ENCODE measurements at places on chromosomes 11 and 22. TPM values are rescaled to one million over a fixed set of nuclear protein-coding genes. Genes with fewer than 3 reads are reported as not detected.

TREH gene
- total RNA-seq = not detected

PRPF19 gene
- total RNA-seq = 66.8 TPM

RTN4RL2 gene
- total RNA-seq = 2.7 TPM

BRSK2 gene
- not detected for total RNA-seq

ADORA2A gene
- 0.44 TPM for total RNA-seq

LRRC10B gene
- total RNA-seq = not detected

APOBEC3G gene
- 9.9 TPM for total RNA-seq

BLID gene
- total RNA-seq = 1.2 TPM

GGTLC3 gene
- total RNA-seq = not detected

KRTAP5-1 gene
- not detected for total RNA-seq

TRPC6 gene
- total RNA-seq = 0.06 TPM

EXT2 gene
- total RNA-seq = 71.8 TPM

APOL1 gene
- total RNA-seq = 17.5 TPM

LARGE2 gene
- not detected for total RNA-seq

OR51I1 gene
- not detected for total RNA-seq

MUC6 gene
- not detected for total RNA-seq

ZNF74 gene
- 7.2 TPM for total RNA-seq

ART1 gene
- not detected for total RNA-seq

ISX gene
- not detected for total RNA-seq

ESAM gene
- 10.4 TPM for total RNA-seq

MYO18B gene
- total RNA-seq = under 0.01 TPM

AKIP1 gene
- total RNA-seq = 28.8 TPM

DAGLA gene
- 1.6 TPM for total RNA-seq

HTR3A gene
- not detected for total RNA-seq

OR4D5 gene
- total RNA-seq = not detected

OR51A7 gene
- not detected for total RNA-seq

TSPAN18 gene
- 1.2 TPM for total RNA-seq

OR4A16 gene
- not detected for total RNA-seq

IRAG1 gene
- total RNA-seq = 1.2 TPM

HPX gene
- not detected for total RNA-seq

OR8A1 gene
- total RNA-seq = not detected

CCDC81 gene
- not detected for total RNA-seq

OR51E2 gene
- not detected for total RNA-seq

SOX6 gene
- 2.2 TPM for total RNA-seq

MISFA gene
- total RNA-seq = not detected

MS4A12 gene
- total RNA-seq = not detected

C22orf42 gene
- not detected for total RNA-seq

MEN1 gene
- 22.0 TPM for total RNA-seq

GALNT18 gene
- total RNA-seq = 0.78 TPM

MYOD1 gene
- not detected for total RNA-seq

SLC7A4 gene
- not detected for total RNA-seq

CDC45 gene
- total RNA-seq = 0.69 TPM

ANGPTL5 gene
- total RNA-seq = 0.69 TPM

RIMBP3C gene
- 0.68 TPM for total RNA-seq

CALCA gene
- total RNA-seq = not detected

MPZL2 gene
- 0.68 TPM for total RNA-seq

CPT1B gene
- 0.98 TPM for total RNA-seq
